ENCODE measurements at places on chromosomes 1 and 21.
A peak's percentile ranks its signal among the peaks of the same experiment; 100 is the strongest.

GRCh38 chr1:221712198-221712684 lies 29.6 kb downstream of the DUSP10 start:
- DNase-seq, result peak; percentile 42

DNA sequence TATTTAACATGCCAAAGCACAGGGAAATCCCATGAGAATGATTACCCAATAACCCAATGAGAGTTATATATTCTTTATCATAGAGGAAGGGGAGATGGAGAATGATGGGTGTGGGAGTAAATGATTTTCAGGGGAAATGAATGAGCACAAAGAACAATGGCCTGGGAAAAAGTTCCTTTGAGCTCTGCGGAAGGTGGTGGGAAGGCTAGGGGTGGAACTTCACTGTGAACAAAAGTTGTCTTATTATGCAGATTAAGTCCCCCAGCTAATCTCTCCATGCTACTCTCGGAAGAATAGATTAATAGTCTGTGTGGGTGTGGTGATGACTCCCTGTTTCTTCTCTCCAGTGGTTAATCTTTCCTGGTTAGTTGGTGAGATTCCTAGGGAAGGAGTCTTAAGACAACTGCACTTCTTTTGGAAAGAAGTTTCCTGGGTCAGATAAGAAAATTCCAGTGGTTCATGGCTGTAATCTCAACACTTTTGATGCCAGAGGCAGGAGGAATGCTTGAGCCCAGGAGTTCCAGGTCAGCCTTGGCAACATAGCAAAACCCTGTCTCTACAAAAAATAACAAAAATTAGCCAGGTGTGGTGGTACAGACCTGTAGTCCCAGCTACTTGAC lies 71.6 kb downstream of the DNTTIP2 start:
- no peak for DNase-seq

GRCh38 chr1:91406773-91407389 lies 2.2 kb upstream of the HFM1 start:
- DNase-seq, result no peak

GRCh38 chr1:53371121-53371666 lies 43.3 kb upstream of the LRP8 start:
- no peak for DNase-seq

DNA sequence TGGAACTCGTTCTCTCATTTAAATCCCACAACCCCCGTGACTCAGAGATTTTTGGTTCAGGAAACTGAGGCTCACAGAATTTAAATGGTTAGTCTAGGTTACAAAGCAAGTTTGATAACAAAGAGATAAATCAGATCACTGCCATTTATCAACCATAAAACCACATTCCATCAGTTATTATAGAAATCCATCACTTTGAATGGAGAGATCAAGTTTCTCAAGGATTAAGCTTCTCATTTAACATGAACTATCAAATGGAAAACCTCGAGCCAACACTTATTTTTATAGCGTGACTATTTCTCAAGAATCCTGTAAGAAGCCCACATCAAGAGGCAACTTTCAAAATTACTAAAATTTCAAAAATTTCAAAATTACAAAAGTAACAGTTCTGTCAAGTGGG lies 11.9 kb downstream of the WLS start:
- no peak for DNase-seq

GRCh38 chr1:91201176-91201575 lies 179.3 kb upstream of the ZNF644 start:
- no peak for DNase-seq

DNA sequence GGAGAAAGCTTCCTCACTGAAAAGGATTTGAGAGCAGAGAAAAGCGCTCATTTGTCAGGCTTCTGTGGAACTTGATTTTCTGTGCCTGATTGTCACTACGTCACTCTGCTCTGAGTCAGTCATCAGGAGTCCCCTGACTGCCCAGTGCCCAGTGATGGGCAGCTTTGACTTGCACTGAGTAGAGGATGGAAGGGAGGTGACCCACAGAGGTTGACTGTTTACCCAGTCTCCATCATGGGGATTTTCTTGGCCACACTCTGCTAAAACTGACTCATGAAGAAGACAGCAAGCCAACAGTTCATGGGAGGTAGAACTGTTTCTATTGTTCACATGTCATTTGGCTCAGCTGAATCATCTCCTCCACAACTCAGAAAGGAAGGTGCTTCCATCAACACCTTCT lies 82.1 kb upstream of the DUSP10 start:
- no peak for DNase-seq

GRCh38 chr1:198564716-198565115 lies 24.2 kb upstream of the ATP6V1G3 start:
- DNase-seq, result no peak

- DNase-seq, result no peak
Measured at GRCh38 chr1:162699366-162699765, 67.1 kb downstream of the DDR2 start.

GRCh38 chr1:21815724-21816321 lies 3.8 kb downstream of the LDLRAD2 start:
- no peak for DNase-seq

GRCh38 chr1:231161667-231162296 lies at the start of gene TRIM67:
Gene TRIM67, plus strand, starts transcription at chr1:231162058. Its CDS starts 912 bp downstream, at chr1:231162970.
- no peak for DNase-seq

GRCh38 chr1:47663286-47663685 lies 225.4 kb downstream of the FOXD2 start:
- DNase-seq, result no peak

DNA sequence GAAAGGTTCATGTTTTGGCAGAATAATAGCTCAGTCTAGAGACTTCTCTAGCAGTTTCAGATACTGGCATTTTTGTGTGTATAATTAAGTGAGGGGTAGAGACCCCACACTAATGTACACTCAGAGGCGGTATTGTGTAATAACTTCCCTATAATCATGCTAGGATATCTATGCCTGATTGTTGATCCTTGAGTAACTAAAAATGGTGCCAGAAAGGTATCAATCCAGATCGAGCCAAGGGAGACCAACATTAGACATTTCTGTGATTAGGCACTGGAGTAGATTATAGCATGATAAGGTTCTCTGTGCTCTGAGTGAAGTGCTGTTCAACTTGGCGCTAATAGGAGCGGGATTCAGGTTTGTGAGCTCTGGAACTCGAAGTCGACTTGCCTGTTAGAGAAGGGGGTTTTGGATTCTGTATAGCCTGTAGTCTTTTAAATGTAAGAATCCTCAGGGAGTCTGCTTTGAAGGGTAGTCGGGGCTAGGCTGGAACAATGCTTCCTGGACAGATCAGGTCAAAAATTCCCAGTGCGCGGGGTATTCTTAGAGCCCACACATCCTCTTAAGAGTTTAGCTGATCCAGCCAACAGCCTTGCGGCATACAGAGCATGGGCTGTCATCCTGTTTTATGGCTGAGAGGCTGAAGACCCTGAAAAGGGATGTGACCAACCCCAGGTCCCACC lies 24.2 kb downstream of the MAN1C1 start:
- no peak for DNase-seq

- no peak for DNase-seq
Measured at GRCh38 chr1:88658419-88658818, 25.7 kb upstream of the PKN2 start.

- no peak for DNase-seq
Measured at GRCh38 chr21:27813344-27813743, 846.5 kb upstream of the ADAMTS5 start.

- DNase-seq, result no peak
Measured at GRCh38 chr1:170205301-170205700, 59.5 kb downstream of the NTMT2 start.

DNA sequence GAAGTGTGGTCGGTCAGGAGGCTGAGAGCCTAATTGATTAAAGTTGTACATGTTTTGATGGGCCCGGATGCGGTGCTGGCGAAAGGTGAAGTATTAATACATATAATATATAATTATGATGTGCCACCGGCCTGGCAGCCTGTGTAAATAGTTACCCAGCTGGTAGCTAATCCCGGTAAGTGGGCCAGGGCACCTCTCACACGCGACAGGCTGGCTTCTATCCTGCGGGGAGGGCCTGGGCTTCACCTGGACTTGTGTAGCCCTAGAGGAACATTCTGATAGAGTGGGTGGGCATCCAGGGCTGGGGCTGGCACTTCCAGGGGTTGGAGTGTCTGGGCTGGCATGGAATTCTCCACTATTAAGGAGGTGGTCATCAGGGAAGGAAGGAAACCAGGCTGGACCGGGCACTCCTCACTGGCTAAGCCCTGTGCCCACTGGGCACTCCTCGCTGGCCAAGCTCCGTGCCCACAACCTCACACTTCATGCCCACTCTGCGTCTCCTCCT lies 48.3 kb downstream of the IGSF21 start:
- no peak for DNase-seq

- DNase-seq, result no peak
Measured at GRCh38 chr1:169100208-169100607, 6.3 kb upstream of the ATP1B1 start.

DNA sequence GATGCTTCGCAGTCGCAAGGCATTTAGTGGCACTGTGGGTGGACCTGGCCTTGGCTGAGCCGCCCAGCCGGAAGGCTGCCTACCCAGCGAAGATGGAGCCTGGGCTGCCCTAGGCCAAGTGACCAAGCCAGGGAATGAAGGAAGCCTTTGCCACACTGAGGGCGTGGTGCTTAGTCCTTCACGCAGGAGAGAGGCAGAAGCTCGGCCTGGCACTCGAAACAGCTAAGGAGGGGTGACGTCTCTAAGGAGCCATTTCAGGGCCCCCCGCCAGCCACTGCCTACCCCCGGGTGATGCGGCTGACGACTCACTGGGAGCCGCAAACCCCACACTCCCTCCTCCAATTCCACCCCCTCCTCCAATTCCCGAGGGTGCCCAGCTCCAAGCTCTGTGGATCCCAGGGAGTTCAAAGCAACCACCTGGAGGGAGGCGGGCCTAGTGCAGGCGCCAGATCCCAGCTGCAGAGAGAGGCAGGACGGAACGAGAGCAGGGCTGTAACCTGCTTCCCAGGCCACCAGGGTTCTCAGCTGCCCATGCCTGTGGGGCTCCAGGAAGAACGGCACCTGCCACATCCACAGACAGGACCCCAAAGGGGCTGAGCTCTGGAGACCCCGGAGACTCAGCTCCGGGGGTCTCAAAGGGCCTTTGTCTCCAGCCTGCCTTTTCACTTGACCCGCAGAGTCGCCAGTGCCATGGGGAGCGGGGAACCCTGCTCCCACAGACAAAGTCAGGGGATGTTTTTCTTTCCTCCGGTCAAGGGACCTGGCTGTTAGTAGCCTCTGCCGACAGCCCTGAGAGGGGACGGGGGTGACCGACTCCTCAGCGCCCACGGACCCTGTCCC lies 75.8 kb downstream of the ARHGEF16 start:
- no peak for DNase-seq

DNA sequence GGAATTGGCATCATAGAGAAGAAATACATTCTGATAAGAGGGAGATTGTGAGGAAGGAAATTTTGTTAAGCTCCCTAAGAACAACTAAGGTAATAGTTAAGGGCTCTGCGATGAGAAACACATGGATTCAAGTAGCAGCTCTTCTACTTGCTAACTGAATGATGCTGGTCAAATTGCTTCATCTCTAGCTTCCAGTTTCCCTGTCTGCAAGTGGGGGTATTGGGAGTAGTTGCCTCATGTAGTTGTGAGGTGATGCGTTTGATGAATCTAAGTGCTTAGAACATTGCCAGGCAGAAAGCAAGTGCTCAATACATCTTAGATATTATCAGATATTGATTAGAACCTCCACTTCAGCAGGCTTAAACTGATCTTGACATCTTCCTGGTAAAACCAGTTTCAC lies 84.8 kb downstream of the CD58 start:
- no peak for DNase-seq

GRCh38 chr21:18138507-18138906 lies 106.1 kb upstream of the CHODL start:
- DNase-seq, result no peak

DNA sequence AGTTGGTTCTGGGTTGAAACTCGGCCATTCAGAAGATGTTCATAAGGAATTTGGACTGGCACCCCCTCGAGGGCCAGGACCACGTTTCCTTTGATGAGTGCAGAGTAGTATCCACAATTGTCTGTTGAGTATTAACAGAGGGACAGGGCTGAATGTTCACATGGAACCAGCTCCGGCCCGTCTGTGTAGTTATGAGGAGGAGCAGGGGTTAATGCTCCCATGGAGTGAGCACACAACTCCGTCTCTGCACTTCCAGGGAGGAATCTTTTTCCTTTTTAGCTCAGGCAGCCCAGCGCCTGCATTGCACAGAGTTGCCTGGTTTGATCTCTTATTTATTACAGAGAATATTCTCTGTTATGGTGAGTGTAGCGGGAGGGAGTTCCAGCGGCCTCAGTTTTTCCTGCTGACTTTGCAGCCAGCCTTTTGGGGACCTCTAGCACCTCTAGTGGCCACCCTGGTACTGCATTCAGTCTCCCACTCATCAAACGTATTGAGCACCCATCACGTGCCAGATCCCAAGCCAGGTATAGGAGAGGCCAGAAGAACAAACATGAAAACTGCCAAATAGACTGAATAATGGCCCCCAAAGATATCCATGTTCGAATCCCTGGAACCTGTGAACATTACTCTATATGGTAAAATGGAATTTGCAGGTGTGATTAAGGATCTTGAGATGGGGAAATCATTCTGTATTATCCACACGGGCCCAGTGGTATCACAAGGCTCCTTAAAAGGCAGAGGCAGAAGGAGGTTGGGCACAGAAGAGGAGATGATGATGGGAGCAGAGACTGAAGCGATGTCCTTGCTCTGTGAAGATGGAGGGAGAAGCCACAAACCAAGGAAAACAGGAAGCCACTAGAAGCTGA lies 167.7 kb upstream of the CSF3R start:
- peak; percentile 69 for DNase-seq

- no peak for DNase-seq
Measured at GRCh38 chr21:41627428-41627827, 119.5 kb upstream of the TMPRSS2 start.

GRCh38 chr1:14897547-14897946 lies 256.0 kb upstream of the TMEM51 start:
- no peak for DNase-seq

- DNase-seq, result no peak
Measured at GRCh38 chr1:94886361-94886760, 40.5 kb downstream of the CNN3 start.

- DNase-seq, result no peak
Measured at GRCh38 chr21:45629046-45629981, 14.2 kb upstream of the PCBP3 start.

- no peak for DNase-seq
Measured at GRCh38 chr21:15034126-15034853, 30.5 kb downstream of the NRIP1 start.

- no peak for DNase-seq
Measured at GRCh38 chr1:242133796-242134195, 134.9 kb upstream of the MAP1LC3C start.

GRCh38 chr1:206577626-206578025 lies 34.6 kb downstream of the EIF2D start:
- DNase-seq, result no peak

DNA sequence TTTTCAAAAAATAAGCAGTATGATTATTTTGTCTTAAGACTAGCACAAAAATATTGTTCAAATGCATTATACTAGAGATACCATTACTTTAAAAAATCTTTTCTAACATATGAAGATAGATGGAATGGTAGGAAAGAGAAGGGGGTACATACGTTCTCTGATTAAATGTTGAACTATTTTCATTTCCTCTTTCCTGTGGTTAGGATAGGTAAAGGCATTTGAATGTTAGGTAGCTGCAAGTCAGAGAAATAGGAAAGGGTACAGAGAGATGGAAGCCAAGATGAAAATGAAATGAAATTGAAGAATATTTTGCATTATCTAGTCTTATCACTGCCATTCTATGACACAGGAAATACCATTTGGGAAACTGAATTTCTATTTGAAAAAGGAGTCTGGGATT lies 28.3 kb downstream of the TLCD4 start:
- DNase-seq, result peak; percentile 16

- DNase-seq, result no peak
Measured at GRCh38 chr1:150906329-150906728, 19.4 kb downstream of the CTXND2 start.

- no peak for DNase-seq
Measured at GRCh38 chr1:197779921-197780320, 4.6 kb upstream of the DENND1B start.

GRCh38 chr1:8681911-8682310 lies 135.5 kb downstream of the RERE start:
- DNase-seq, result no peak
